Mammary epithelial cell (primary cell): ENCODE measurements at places on chromosomes 5 and 9. TPM values are rescaled to one million over a fixed set of nuclear protein-coding genes. Genes with fewer than 3 reads are reported as not detected.

DNA sequence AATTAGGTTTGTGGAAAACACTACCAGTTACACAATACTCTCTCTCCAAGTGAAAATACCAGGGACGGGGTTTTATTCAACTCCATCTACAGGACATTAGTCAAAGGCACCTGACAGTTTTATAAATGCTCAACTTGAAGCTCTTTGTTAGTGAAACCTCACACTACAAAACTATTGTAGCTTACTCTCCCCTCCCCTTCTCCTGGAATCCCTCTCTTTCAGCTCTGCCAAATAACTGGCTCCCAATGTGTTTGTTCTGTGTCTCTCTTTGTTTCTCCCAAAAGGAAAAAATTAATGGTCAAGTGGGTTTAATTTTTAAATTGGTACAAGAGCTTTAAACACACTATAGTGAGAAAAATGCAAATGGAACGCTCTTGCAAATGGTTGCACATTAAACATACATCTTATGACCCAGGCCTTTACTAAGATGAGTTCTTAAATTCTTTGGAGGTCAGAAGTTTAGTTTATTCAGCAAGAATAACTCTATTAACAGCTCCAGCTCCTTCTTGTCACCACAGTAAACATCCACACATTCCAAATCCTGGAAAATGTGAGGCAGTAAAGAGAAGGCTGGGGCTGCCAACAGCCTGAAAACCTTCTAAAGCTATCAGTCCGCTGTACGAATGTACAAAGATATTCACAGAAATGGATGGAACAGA is 48.4 kb downstream of the ZNF608 start:
- no peak for DNase-seq

- no peak for DNase-seq
Measured at GRCh38 chr9:132260846-132261245, 93.9 kb downstream of the SETX start.

DNA sequence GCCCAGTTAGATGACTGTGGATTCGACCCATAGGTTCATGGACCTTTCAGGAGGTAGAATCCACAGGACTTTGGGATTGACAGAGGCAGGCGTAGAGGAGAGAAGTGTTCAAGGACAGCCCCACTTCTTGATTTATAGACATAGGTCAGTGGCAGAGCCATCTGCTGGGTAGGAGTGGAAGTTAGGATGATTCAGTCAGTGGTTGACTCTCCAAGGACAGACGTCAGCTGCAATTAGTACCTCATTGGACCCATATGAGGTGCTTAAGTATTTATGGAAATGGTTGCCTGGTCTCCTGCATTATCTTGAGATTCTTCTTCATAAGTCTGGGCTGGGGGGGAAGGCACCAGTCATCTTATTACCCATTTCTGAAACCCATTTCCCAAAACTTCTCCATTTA is 70.9 kb downstream of the SH3RF2 start:
- no peak for DNase-seq

DNA sequence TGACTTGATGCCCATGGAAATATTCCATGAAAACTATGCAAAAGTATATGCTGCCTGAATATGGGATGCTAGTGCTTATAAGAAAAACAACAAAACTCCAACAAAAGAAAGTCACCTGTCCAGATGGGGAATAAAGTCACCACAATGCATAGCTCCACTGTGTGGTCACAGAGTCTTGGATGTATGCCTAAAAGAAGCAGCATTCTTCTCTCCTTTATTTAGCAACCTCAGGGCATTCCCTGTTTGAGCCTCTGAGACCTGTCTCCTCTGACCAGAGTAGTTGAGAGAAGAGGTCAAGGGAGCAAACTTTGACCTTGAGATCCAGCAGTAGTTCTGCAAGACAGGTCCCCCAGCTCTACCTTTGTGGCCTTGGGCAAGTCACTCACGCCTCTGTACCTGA is 287.5 kb downstream of the MED10 start:
- DNase-seq = no peak

DNA sequence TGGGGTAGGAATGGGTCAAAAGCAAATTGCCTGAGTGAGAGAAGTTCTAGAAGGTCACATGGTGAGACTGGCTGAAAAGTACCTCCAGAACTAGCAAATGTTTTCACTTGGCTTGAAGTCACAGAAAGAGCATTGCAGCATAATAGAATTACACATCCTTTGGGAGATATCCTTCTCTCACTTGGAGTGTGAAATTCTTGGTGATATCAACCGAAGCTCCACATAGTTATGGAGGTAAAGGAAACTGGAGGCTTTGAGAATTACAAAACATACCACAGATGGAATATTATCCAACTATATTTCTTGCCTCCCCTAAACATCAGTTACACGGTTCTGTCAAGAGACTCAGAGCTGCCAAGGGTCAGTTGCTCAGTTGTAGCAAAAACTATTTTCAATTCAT is 182.4 kb downstream of the SEMA5A start:
- DNase-seq = no peak

DNA sequence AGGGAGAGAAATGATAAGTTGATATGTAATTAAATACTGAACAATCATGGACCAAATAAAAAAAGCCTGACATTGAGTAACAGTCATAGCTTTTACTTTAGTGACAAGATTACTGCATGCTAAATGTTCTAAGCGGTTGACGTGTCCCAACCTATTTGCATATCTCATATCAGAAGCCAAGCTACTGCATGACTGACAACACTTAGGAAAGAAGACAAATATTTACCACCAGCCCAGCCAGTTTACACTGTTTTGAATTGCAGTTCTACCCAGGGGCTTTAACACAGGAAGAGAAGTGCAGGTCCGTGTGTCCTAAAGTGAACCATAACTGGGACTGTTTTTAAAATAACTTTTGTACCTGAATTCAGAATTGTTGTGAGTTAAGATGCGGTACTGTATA is 219.9 kb downstream of the PRDM9 start:
- DNase-seq = no peak

- DNase-seq = no peak
Measured at GRCh38 chr5:178383919-178384815, 151.6 kb upstream of the PHYKPL start.

GRCh38 chr9:89749500-89750116 is 144.8 kb downstream of the GADD45G start:
- no peak for DNase-seq

DNA sequence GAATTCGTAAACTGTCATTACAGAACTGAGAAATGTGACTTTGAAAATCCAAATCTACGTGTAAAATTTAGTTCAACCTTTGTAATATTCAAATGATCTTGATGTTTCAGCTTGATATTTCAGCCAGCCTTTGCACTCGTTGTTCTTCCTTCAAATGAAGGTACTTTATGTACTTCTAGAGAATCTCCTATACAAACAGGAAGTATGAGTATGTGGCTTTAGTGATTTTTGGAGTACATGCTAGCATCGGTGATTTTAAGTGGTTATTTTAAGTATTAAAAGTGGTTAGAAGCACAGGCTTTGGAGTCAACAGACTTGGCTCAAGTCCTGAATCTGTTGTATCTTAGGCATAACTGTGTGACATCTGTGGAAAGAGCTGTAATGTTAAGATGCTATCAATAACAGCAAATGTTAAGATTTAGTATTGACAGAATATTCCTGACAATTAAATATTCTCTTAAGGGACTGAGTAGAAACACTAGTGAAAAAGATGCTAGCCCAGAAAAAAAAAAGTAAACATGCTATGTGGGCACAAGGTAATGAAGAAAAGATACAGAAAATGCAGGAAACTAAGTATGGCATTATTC is 398.0 kb downstream of the ADGRV1 start:
- DNase-seq = no peak

DNA sequence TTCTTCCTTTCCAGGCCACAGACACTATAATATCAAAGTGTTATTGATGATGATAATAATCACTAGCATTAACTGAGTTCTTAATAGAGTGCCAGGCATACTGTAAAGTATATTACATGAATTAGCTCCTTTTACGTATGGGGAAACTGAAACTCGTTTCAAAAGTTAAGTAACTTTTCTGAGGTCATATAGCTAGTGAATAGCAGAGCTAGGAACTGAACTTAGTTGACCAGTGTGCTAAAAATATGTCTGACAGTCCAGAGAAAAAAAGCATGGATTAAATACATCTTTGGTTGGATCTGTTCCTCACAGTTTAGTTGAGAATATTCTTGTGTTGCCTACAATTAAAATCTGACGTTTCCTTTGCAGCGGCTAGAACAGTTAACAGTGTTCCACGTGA is 18.4 kb upstream of the CATSPER3 start:
- no peak for DNase-seq

DNA sequence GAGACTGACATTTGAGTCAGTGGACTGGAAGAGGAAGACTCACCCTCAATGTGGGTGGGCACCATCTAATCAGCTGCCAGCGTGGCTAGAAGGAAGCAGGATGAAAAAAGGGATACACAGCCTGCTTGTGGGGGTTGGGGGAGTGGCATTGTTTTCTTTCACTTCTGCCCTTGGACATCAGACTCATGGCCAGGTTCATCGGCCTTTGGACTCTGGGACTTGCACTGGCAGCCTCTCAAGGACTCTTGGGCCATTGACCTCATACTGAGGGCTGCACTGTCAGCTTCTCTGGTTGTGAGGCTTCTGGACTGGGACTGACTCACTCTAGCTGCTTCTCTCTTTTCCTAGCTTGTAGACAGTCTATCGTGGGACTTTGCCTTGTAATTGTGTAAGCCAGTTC is 374.9 kb downstream of the TLE1 start:
- no peak for DNase-seq

DNA sequence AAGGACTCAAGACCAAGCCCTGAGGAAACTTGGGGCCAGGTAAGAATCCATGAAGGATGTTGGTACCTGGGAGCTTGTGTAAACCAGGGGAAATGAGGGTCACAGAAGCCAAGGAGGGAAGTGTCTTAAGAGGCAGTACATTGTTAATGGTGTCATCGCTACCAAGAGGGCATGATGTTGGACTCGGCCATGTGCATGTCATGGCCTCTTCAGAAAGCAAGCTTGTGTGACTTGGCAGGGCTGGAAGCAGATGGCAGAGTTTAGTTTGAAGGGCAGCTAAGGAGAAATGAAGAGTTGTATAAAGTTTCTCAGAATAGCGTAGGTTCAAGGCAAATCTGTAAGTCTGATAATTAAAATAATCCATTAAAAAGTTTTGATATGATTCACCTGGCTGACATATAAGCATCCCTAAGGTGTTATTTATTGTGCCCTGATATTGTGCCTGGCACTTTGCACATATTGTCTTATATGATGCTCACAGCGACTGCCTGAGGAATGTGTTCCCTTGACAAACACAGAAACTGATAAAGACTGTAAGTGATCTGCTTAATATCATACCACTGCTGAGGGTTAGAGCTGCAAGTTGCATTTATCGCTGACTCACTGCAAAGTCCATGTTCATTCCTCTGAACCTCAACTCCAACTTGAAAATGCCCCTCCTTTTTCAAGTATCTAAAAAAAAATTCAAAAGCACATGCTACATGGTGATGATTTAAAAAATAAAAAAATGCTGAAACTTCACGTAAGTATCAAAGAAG is 81.3 kb upstream of the PTPN3 start:
- DNase-seq = no peak

DNA sequence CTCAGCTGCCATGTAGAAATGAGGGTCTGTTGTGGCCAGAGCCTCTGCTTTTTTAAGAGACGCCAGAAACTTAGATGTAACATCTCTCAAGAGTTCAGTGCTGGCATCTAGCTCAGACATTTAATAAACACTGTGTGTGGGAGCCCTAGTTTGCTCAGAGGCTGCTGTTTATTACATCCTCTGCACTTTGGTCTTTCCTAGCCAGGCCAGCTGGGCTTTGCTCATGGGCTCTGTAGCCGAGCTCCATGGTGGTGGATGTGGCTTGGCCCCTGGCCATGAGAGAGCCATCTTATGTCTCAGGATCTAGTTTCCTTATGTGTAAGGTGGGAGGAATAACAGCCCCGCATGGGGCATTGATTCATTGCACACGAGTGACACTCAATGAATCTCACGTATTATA is 30.0 kb downstream of the ARHGEF37 start:
- DNase-seq = no peak

GRCh38 chr9:95756986-95757385 is 118.5 kb upstream of the ERCC6L2 start:
- peak; percentile 41 for DNase-seq

GRCh38 chr5:3392306-3392939 is 203.2 kb upstream of the IRX1 start:
- DNase-seq = no peak

DNA sequence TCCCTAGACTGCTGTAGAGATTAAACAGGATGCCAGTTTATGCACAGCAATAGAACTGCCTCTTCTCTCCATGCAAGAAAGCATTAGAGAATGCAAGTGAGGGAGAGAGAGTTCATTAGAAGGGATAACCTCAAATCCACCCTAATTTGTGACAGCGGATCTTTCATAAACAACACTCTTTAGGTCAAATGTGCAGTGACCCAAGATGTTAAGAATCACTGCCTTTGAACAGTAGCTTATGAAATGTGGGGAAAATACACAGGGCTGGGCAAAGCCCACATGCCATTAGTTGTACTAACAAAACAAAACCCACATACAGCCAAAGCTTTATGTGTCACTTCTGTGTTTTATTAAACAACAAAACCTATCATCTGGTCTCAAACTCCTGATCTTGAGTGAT is 36.2 kb upstream of the POU4F3 start:
- no peak for DNase-seq

GRCh38 chr5:59361454-59361853 is 532.1 kb downstream of the PDE4D start:
- no peak for DNase-seq

DNA sequence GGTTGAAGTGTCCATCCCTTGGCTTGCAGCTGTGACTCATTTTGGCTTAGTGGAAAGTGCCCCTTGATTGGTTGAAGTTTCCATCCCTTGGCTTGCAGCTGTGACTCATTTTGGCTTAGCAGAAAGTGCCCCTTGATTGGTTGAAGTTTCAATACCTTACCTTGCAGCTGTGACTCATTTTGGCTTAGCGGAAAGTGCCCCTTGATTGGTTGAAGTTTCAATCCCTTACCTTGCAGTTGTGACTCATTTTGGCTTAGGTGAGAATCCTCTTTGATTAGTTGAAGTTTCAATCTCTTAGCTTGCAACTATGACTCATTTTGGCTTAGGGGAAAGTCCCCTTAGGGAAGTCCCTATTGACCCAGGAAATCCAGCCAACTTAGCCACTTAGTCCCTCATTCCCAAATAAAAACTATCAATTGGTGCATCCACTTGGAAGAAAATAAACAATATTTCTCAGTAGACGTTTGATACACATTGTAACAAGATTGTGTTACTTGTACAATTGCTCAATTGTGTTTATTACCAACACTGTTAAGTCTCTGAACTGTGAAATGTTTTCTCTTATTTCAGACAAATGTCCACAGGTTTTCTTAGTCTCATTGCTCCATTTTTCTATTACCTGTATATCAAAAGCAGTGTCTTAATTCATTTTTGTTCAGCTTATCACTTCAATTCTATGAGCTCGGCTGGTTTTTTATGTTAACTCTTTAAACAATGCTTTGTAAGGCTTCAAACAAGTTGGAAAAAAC is 2308.8 kb upstream of the ACO1 start:
- peak; percentile 83 for DNase-seq

GRCh38 chr5:109418712-109419352 is 9.1 kb upstream of the PJA2 start:
- no peak for DNase-seq

Gene FAM200C
- total RNA-seq = 1.3 and 1.6 TPM in 2 replicates

Gene PCA3
- not detected for total RNA-seq

Gene ADAMTSL2
- not detected in 2 replicates for total RNA-seq

Gene CFAP157
- total RNA-seq = not detected

Gene EXOC3
- total RNA-seq = 19.5 TPM

Gene GPR150
- 0.50 TPM for total RNA-seq

Gene PCDHGA2
- total RNA-seq = 1.3 and 1.7 TPM in 2 replicates

Gene CLINT1
- total RNA-seq = 127 TPM

Gene NFIL3
- 18.0 and 40.0 TPM in 2 replicates for total RNA-seq
